H9 (cell line): ENCODE measurements at places on chromosomes 6 and 20.

DNA sequence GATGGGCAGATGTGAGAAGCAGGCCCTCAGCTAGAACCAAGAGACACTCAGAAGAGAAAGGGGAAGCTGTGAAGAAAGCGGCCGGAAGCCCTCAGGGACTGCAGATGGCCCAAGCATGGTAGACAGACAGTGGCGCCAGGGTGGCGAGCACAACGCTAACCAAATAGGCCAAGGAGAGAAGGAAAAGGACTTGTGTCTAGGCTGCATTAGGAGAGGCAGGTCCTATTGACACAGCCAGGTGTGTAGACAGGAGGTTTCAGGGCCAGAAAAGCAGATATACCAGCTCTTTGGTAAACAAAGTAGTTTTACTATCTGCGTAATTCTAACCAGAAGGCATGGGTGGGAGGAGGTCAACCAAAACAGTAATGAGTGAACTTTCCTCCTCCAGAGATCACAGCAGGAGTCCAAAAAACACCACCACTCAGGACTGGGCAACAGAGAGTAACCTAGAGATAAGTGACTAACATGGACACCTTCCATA lies 15.8 kb upstream of the MAP7 start:
- DNase-seq = no peak

DNA sequence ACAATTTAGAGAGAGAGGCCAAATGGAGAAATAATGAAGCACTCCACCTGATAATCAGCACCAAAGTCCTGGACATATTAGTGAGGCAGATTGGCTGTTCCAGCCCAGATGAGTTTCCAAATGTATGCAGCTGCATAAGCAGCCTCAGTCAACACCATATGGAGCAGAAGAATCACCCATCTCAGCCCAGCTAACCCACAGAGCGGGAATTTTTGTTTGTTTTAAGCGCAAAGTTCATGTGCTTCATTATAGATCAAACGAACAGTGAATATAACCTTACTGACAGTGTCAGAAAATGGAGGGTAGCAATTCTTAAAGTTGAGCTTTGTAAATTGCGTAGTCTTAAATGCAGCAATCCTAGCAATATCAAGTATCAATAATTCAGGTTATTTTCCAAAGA lies 234.0 kb upstream of the CEP162 start:
- no peak for DNase-seq

DNA sequence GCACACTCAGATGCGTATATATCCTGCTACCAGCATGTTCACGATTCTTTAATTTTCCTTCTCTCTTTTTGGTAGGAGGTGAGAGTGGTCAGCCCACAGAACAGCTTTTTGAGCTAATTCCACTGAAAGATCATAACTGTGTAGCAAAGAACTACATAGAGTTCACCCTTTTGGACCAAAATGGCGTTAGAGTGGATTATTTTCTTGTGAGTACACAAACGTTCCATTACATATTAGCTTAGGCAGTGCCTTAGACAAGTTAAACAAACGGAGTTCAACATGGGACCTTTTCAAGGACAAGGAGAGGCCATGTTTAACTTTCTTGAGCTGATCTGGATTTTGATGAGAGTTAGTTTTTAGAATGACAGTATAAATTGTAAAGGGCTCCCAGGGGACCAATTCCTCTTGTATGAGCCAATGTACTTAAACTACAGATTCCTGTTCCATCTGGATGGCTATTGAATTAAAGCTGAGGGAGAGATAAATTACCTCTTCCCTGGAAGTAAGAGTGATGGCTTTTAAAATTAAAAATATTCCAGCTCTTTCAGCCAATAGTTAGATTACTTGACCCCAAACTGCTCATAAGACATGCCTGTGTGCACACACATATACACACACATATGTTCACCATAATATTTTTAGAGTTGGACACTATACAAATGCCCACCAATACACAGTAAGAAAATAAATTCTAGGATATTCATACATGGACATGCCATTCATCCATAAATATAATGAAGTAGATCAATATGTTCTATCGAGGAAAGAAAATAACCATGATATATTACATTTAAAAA lies 25.6 kb upstream of the ARMH2 start:
- no peak for DNase-seq

DNA sequence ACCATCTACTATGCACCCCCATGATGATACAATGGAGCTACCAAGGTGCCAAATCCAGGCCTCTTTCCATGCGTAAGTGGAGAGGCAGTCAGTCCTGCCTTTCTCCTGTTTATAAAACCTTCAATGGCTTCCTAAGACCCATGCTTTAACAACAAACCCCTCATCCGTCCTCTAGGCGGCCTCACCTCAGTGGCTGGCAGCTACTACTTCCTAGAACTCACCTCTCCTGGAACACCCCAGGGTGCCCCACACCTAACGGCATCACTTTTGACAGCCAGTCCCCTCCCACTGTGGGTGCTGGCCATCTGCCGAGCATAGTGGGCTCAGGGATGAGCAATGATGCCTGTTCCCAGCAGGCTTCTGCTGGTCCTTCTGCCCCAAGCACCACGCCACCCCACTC lies 80.0 kb upstream of the TAB2 start:
- DNase-seq = no peak

- peak; percentile 79 for DNase-seq
Measured at GRCh38 chr6:73695619-73696421, at the start of gene CD109. TSS of gene CD109 (plus strand) at chr6:73696203. CDS start at chr6:73696216, 13 bp downstream.

DNA sequence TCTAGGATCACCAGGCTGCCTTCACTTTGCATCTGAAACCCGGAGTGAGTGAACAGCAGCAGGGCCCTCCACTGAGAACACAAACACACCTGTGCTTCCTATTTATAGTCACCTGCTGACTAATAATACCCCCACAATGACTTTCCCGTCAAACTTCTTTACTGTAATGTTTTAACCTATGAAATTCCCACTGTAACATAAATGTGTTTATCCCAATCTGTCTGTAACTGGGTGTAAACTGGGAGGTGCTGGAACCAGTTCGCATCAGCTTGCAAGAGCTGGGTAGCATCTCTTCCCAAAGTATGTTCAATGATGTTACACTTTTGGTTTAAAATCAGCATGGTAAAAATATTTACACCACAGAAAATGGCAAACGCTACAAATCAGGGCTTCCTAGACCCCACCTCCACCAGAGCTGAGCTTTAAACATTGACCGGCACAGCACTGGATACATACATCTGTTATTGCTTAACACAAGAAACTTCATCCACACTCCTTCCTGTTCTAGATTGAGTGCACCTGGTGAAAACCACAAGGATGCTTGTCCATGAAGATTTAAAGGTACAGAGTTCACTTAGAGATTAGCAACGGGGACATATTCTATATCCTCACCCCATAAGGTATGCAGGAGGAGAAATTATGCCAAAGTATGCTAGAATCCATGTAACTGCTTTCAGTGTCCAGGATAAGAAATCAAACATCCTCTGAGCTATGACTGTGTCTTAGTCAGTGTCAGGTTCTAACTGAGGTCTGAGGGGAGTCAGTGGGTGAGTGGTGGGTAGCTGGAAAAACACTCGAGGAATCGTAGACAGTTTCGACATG lies 79.0 kb downstream of the ALDH8A1 start:
- no peak for DNase-seq

- no peak for DNase-seq
Measured at GRCh38 chr6:117989086-117989485, 82.0 kb downstream of the SLC35F1 start.

DNA sequence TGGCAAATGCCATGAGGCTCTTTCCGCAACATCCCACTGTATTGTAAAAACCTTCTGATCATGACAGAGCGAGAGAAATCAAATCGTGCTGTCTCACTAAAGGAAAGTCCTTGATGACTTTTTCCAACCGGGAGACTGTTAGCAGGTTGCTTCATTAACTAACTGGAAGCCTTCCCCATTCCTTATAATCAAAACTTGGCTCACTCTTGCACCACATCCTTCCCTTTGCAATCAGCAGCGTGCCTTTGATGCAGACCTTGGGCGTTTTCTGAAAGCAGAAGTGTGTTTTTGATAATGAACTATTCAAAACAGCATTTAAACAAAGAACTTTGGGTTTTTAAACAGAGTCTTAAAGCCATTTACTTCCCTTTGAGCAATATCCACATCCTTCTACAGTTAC lies 96.2 kb upstream of the CNR1 start:
- DNase-seq = no peak

- no peak for DNase-seq
Measured at GRCh38 chr6:167571550-167571949, 246.7 kb downstream of the TTLL2 start.

- DNase-seq = no peak
Measured at GRCh38 chr20:36607586-36608387, 2.2 kb downstream of the RAB5IF start.

- no peak for DNase-seq
Measured at GRCh38 chr20:44600758-44601201, 18.4 kb downstream of the PKIG start.

GRCh38 chr20:24768713-24769601 lies 180.1 kb upstream of the CST7 start:
- DNase-seq = peak; percentile 16

- no peak for DNase-seq
Measured at GRCh38 chr6:83188501-83188900, 4.6 kb downstream of the PGM3 start.

DNA sequence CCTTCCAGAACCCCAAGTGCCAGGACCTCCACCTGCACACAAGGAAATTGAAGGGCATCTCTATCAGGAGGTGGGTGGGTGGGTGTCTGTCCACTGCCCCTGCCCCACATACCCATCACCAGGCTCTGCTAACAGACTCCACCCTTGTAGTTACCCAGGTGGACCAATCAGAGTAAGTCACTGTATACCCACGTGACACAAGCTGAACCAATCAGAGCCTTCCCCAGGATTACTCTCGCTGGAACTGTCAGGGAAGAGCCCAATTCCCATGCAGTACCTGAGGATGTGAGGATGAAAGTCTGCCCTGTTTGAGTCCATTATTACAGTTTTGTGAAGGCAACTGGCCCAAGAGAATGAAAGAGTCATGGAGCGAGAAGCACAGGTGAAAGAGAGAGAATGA lies 4.2 kb downstream of the OCSTAMP start:
- DNase-seq = no peak

- DNase-seq = no peak
Measured at GRCh38 chr20:38926934-38927616, 858 bp downstream of the FAM83D start.

GRCh38 chr6:133553652-133554051 lies 312.5 kb downstream of the EYA4 start:
- no peak for DNase-seq

- no peak for DNase-seq
Measured at GRCh38 chr6:41727705-41728072, 7.7 kb downstream of the TFEB start.

GRCh38 chr6:47034926-47035325 lies 7.2 kb downstream of the ADGRF1 start:
- DNase-seq = no peak

- no peak for DNase-seq
Measured at GRCh38 chr20:57240581-57241362, 25.7 kb downstream of the BMP7 start.

- no peak for DNase-seq
Measured at GRCh38 chr6:4712291-4712690, 63.9 kb upstream of the CDYL start.

DNA sequence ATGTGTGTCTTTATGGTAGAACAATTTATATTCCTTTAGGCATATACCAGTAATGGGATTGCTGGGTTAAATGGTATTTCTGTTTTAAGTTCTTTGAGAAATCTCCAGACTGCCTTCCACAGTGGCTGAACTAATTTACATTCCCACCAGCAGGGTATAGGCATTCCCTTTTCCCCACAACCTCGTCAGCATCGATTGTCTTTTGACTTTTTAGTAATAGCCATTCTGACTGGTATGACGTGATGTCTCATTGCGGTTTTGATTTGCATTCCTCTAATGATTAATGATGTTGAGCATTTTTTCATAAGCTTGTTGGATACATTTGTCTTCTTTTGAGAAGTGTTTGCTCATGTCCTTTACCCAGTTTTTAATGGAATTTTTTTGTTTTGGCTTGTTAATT lies 5.3 kb upstream of the TASP1 start:
- no peak for DNase-seq

DNA sequence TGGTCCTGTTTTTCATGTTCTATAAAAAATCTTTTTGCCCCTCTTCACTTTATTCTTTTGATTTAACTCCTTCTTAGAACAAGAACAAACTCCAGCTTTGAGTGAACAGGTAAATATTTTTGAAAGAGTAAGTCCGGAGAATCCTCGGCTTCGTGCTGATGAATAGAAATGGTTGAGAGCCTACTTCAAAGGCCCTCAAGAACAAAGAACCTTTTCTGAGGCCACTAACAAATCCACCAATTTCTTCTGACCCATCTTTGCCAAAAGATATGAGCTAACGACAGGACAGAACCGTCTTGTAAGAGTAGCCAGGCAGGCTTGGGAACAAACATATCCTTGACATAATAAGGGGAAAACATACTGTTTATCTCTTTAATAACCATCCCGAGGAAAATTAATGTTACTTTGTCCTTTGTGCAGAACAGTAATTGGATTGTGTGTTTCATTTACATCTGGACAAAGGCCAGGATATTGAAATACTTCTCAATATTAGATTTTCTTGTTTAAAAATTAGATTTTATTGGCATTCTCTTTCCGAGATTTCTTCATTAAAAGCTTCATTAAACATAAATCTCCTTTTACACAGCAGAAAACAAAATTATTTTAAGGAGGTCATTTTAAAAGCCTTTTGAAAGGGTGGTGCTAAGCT lies 52.9 kb downstream of the NOX3 start:
- no peak for DNase-seq

DNA sequence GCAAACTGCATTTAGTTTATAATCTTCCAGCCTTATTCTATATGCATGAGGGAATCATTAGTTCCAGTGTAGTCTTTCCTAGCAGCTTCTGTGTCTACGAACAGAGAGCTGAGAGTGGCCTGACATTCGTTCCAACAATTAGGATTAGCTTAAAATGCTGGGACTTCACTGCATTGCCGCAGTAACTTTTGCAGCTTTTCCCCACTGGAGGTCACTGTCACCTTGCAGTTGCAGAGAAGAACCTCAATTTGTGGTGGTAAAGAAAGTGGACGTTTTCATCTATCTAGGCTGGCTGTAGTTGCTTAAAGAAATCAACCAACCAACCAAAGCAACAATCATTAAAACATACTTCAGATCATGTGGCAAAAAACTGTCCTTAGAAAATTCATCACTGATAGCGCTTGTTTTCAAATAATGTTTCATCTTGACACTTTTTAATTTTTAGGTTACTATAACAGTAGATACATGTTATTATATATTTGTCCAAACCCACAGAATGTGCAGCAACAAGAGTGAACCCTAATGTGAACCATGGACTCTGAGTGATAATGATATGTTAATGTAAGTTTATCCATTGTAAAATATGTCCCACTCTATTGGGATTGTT lies 12.2 kb downstream of the MYLK4 start:
- peak; percentile 60 for DNase-seq

GRCh38 chr6:17580518-17581048 lies 19.5 kb upstream of the FAM8A1 start:
- DNase-seq = peak; percentile 46

- no peak for DNase-seq
Measured at GRCh38 chr20:37398750-37399621, 53.0 kb downstream of the SRC start.

- no peak for DNase-seq
Measured at GRCh38 chr20:49871391-49871948, 43.9 kb downstream of the SPATA2 start.

GRCh38 chr6:44135875-44136274 lies 8.5 kb downstream of the TMEM63B start:
- no peak for DNase-seq

GRCh38 chr6:170096191-170096802 lies 194.6 kb downstream of the DLL1 start:
- peak; percentile 21 for DNase-seq

- DNase-seq = no peak
Measured at GRCh38 chr20:1871807-1872458, 23.3 kb upstream of the SIRPA start.
